ENCODE measurements at places on chromosomes 2 and 18.

- DNase-seq, result no peak
Observed at GRCh38 chr2:157036726-157037125, 220.8 kb upstream of the GALNT5 start.

DNA sequence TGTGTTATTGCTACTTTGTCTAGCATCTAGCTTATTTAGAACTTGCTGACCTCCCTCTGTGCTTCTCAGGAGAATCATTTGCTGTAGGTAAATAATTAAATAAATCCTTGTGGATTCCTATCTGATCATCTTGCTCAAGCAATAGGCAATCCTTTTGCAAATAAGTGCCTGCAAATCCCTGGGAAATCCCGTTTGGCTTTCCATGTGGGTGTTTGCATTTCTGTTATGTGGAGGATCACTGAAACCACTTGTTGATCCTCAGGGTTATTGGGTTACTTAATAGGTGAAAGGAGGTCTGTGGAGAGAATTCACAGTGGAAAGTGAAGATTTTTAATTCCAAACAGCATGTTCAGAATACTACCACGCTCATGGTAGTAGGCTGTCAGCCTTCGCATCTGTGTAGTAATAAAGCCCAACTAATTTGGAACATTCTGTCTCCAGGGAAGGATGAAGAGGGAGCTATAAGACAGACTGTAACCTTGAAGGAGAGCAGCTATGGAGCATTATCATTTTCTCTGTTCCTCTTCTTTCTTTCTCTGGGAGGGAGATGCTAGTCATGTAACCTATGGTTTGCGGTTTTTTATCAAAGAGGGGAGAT lies 72.5 kb downstream of the GULP1 start:
- no peak for DNase-seq

GRCh38 chr18:54958704-54959625 lies at the start of gene CCDC68:
Gene CCDC68, minus strand, starts transcription at chr18:54959461. Its CDS starts 16,670 bp downstream, at chr18:54942791.
- no peak for DNase-seq

DNA sequence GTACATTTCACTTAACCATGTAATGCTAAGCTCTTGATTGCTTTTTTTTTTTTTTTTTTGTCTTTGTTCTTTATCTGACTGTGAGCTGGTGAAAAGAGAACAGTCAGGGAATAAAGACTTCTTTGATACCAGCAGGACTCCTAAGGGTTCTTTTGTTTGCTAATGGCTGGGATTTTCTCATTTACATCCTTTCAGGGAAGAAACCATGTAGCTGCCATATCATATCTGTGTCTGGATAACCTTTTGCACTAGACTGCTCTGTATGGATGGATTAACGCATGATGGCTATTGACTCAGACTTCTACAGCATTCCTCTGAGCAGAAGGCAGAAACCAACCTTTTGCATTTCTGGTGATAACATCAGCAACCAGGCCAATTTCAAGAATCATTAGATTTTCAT lies 504.0 kb downstream of the LRRTM4 start:
- DNase-seq, result no peak

- no peak for DNase-seq
Observed at GRCh38 chr2:12032398-12032797, 286.0 kb downstream of the LPIN1 start.

DNA sequence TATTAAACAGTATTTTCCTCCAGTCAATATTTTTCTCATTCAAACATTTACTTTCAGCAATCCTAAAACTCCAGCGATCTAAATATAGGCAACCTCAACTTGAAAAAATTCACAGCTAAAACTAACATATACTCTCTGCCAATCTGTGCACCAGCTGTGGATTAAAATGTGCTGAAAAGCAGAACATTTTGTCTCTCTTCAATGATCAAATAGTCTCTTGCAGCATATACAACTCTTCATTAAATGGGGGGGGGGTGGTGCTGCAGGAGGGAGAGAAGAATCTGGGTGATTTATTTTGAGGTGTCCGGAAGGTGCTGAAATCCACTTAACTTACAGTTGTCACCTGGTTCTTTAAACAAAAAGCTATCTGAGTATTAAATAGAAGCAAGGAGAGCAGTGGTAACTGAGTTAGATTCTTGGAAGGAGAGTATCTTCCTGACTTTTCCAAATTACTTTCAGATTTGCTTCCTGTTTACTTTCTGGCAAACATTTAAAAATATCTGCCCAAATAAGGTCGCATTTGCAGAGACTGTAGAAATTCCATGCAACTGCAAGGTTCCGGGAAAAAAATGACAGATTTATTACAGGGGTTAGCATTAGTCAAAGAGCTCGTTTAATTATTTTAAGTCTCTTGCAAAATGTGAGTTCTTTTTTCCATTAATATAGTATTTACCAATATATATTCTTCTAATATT lies 904.7 kb upstream of the ACVR2A start:
- DNase-seq, result no peak

DNA sequence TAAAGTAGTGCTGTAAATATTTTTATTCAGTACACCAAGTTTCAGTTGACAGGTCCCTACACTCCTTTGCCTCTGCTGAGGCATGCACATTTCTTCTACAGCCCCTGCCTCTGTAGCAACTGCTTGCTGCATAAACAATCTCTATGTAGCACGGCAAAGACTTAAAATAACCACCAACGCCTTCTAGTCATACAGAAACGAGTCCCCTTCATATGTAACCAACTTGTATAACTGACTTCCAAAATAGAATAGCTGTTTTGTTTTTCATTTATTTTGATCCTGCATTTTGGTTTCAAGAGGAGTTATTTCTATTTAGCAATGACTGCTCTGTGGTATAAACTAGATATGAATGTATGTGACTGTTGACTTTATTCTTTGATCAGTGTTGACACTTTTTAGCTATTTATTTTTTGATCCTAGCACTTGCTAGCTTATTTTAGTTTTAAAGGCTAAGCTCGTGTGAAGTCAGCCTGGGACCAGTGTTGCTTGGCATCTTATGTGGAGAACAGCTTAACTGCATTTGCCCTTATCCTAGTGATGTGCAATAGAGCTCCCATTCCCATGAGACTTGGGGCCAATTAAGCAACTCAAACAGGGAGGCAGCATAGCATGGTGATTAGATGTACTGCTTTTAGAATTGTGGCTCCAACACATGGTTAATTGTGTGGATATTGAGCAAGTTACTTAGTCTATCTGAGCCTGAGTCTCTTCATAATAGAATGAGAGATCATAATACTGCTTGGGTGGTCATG lies 79.6 kb downstream of the HRH4 start:
- peak; percentile 61 for DNase-seq

- DNase-seq, result no peak
Observed at GRCh38 chr2:14991723-14992122, 359.2 kb downstream of the LRATD1 start.

DNA sequence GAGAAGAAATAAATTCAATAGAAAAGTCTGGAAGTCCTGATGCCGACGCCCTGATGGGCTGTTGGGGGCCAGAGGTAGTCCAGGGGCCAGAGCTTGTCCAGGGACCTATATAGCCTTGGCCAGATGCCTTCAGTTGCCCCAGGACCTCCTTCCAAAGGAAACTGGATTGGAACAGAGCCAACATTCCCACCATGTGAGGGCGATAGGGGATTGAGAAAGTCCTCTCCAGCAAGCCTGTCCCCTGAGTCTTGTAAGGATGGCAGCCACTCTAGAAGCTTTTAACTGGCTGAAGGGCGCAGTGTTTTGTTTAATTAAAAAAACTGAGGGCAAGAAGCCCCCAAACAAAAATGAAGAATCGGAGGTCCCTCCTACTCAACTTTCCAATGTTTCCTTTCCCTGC lies 54.9 kb upstream of the CDCA7 start:
- no peak for DNase-seq

Measured in D341Med (cell line).